ENCODE measurements at places on chromosomes 1 and 21.

- DNase-seq = no peak
Measured at GRCh38 chr1:215081661-215082531, 641 bp upstream of the KCNK2 start.

DNA sequence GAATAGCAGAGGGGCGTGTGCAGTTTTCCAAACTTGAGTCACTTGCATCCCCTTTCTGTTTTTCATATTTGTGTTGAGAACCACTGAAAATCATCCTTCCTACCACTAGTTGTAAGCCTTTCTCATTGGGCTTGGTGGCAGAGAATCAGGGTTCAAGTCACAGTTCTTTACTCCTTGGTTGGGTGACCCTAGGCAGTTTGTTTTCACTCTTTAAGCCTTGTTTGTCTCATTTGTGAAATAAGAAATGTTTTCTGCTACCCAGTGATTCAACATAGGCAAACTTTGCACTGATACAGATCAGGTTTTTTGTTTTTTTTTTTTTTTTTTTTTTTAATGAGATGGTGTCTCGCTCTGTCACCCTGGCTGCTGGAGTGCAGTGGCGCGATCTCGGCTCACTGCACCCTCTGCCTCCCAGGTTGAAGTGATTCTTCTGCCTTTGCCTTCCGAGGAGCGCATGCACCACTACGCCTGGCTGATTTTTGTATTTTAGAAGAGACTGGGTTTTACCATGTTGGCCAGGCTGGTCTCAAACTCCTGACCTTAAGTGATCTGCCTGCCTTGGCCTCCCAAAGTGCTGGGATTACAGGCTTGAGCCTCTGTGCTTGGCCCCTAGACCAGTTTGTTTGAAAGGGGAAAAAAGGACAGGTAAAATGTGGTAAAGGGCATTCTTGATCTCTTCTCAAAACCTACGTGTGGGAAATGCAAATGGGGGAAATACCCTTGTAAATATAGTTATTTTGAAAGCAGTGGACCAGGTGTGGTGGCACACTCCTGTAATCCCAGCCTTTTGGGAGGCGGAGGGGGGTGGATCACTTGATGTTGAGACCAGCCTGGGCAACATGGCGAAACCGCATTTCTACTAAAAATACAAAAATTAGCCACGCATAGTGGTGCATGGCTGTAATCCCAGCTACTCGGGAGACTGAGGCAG is 3.2 kb downstream of the CLIC4 start:
- no peak for DNase-seq

GRCh38 chr1:32350785-32351398 is 11.4 kb downstream of the FAM229A start:
- DNase-seq = no peak

GRCh38 chr1:21293537-21294265 is 3.4 kb upstream of the ECE1 start:
- no peak for DNase-seq

DNA sequence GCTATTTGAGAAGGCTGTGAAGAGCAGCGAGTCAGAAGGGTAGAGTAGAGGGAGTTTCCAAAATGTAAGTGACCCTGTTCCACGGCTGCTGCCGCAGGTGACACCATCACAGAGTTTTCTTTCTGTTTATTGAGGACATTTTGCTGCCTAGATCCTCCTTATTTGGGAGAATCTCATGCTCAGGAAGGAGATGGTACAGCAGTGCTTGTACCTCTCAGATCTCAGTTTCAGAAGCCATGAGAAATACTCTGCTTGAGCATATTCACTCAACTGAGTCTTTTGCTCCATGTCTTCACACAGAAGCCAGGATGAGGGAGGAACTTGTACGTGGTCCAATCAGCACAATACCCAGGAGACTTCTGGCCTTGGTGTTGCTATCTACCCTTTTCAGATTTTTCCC is 1.6 kb downstream of the LCE7A start:
- DNase-seq = no peak

GRCh38 chr1:151763990-151764389 is 694 bp upstream of the MRPL9 start:
- DNase-seq = no peak

DNA sequence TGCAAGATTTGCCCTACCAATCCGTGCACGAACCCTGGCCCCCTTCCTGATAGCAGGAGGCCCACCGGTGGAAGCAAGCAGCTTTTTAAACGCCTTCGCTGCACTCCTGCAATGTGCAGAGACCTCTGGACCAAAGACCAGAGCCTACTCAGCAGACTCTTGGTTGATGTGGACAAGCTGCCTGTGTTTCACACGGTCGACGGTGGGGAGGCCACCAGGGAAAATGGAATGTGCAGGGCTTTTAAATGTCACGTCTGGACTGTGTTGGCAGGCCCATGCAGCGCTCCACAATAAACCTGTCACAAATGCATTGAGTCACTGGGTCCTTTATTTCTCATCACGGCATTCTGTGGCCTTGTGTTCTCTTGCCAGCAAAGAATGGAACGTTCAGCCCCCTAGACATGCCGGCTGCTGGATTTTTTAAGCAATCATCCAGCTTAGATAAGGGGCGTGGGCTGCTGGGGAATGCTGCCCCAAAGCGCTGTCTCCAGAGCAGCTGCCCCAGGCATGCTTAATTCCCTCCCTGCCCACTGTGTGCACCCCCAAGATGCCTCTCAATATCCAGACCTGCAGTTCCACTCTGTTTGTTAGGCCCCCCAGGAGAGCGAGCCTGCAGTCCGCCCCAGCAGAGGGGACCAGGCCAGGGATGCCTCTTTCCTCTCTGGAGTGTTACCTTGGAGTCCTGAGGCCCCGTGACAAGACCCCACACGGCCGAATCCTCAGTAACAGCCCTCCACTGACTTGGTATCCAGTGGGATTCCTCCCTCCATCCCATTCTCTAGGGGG is 71.3 kb downstream of the ATP5PO start:
- no peak for DNase-seq

- DNase-seq = no peak
Measured at GRCh38 chr1:26574719-26575251, 45.2 kb downstream of the RPS6KA1 start.

DNA sequence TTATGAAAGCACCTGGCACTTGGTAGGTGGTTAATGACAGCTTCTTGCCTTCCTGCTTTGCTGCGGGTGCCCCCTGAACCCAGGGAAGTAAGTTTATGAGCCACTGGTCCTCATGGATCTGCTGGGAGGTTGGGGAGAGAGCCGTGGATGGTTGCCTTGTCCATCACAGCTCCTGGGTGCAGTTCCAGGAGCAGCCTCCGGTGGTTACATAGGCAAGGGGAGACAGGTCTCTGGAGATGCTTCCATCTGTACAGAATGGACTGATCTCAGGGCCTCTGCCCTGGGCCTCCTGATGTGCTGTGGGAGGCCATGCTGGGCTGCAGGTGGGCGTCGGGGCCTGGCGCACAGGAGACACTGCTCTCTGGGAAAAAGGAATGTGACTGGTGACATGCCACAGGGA is 31.6 kb upstream of the ARHGEF10L start:
- no peak for DNase-seq

GRCh38 chr1:109229531-109230127 is 15.9 kb downstream of the SARS1 start:
- DNase-seq = no peak

DNA sequence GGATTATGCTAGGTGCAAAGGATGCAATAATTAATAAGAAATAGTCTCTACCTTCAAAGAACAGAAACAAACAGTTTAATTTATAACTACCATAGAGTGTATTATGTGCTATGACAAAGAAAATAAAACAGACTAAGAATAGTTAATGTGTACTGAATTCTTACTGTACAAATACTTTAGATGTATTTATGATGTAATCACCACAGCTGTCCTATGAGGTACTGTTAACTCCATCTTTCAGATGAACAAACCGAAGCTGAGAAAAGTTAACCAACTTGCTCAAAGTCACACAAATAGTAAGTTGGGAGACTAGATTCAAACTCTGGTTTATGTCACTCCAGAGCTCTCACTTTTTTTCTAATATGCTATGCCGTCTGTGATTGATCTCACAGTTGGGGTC is 77.0 kb upstream of the FGGY start:
- no peak for DNase-seq

- no peak for DNase-seq
Measured at GRCh38 chr1:115726161-115726560, 42.4 kb downstream of the CASQ2 start.

DNA sequence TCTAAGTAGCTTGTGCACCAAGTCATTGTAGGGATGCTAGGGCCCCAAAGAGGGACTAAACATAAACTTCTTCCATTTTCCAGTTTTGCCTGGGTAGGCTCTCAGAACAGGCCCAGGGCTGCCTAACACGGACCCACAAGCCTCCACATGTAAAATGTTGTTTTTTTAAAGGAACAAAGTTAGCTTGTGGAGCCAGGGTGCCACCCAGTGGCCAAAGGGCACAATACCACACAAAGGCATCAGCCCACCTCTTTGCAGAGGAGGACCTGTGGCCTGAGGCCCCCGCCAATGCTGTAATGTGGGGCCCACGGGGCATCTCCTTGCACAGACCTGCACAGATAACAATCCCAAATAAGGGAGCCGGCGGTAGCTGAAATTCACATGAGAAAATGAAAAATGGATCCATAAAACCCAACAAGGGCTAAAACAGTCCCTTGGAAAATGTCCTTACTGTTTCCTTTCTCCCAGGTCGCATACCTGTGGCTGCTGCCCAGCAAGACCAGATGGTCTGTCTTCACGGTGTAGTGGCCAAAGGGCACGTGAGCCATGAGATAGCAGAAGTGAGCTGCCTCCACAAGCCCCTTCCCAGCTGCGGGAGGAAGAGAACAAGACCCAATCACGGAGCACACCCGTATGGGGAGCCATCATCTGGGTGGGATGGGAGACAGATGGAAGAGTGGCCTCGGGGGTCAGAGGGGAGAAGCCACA is 23.8 kb downstream of the SEC16B start:
- no peak for DNase-seq

DNA sequence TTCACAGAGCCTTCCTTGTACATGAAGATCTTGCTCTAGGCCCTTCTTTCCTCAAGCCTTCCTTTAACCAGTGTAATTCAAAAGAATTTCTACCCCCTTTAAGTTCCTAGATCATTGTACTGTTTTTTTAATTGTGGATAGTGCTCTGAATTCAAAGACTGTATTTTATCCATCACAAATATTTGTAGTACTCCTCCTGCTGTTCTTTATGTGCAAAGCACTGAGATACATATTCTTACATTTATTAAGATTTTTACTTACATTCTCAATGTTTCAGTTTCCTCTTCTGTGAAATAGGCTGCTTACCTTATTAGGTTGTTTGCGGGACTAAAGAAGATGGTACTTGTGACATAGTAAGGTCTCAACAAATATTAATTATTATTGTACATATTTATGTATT is 168.8 kb upstream of the PDE4B start:
- no peak for DNase-seq

DNA sequence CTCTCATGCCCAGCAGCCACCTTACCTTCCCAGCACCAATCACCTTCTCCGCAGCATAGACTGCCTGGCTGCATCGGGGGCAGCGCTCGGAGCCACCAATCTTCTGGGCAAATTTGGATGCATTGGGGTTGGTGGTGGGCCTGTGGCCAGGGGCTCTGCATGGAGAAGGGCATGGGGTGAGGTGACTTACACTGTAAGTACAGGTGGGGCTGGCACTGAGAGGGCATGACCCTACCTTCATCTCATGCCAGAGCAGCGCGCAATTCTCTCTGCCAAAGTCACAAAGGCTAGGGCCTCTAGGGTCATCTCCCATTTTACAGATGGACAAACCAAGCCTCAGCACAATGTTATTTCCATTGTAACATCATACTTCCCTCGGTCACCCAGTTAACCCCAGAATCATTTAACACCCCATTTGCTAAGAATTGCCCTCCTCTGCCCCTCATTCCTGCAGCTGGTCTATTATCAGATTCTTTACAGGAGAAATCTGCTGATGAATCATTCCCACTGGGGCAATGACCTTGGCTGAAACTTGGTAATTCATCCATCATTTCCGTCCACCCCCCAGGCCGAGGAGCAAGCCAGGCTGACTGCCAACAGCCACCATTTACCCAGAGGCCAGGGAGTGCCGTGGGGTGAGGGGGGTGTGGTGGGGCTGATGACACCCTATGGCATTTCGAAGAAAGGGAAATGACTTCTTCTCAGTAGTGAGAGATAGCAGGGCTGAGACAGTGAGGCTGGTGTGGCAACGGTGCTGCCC is 17.9 kb downstream of the CSRP1 start:
- DNase-seq = no peak

- no peak for DNase-seq
Measured at GRCh38 chr1:30085811-30086770, 637.3 kb downstream of the MATN1 start.

GRCh38 chr1:85550784-85551516 is 29.6 kb upstream of the CCN1 start:
- DNase-seq = no peak

DNA sequence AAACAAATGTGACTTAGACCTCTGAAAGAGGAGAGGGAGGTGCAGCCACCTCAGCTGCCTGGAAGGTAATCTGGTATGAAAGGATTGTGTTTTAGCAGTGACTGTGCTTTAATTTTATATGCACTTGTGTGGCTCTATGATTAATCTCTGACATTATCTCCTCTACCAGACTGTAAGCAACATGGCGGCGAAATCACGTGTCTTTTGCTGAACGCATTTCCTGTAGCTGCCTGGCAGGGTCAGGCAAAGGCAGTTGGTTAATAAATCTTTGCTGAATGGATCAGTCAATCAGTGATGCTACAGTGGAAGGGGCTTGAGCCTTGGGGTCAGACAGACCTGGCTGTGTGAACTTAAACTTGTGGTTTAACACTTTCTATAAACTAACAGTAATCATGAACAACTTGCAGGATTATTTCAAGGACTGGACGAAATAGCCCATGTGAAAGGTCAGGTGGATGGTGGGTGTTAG is 96.9 kb downstream of the ADSS2 start:
- no peak for DNase-seq

DNA sequence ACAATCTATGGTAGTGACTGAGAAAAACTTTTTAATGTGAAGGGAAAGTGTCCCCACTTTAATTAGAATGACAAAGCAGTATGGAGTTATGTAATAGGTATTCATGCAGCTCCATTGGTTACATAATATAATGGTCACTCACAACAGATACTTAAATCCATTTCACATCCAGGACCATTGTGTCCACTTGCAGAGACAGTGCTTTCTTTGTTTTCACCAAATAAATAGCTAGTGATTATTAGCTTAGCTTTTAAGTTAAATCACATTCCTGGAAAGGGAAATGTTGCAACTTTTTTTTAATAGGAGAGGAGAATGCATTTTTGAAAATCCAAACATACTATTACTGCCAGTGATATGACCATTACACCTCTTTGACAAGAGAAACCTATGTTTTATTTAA is 22.9 kb downstream of the RGL1 start:
- no peak for DNase-seq
